ENCODE measurements at places on chromosomes 1 and 21. TPM values are rescaled to one million over a fixed set of nuclear protein-coding genes. Genes with fewer than 3 reads are reported as not detected.

GRCh38 chr1:2212532-2213491, 15.3 kb upstream of the SKI start:
- H3K27me3 ChIP-seq = peaks cover 2% of the 10 kb centered on the region
- peak overlapping the region; percentile 49 for H3K4me3 ChIP-seq
- peak overlapping the region; percentile 66 for H3K27ac ChIP-seq

GRCh38 chr1:236451796-236452373, 57.8 kb downstream of the EDARADD start:
- H3K27me3 ChIP-seq = no peaks in the 10 kb centered on the region
- peaks cover 7% of the 10 kb centered on the region for H3K36me3 ChIP-seq
- H3K27ac ChIP-seq = no peak overlapping the region
- no peak overlapping the region for H3K4me3 ChIP-seq
- no peaks in the 10 kb centered on the region for H3K4me1 ChIP-seq
- DNase-seq = peak; percentile 82

GRCh38 chr21:39715804-39716397, 29.1 kb upstream of the IGSF5 start:
- H3K27ac ChIP-seq = no peak overlapping the region
- DNase-seq = peak; percentile 75
- no peaks in the 10 kb centered on the region for H3K4me1 ChIP-seq
- no peak overlapping the region for H3K4me3 ChIP-seq
- no peaks in the 10 kb centered on the region for H3K27me3 ChIP-seq

The SV2A gene
- 18.0 TPM for total RNA-seq

DNA sequence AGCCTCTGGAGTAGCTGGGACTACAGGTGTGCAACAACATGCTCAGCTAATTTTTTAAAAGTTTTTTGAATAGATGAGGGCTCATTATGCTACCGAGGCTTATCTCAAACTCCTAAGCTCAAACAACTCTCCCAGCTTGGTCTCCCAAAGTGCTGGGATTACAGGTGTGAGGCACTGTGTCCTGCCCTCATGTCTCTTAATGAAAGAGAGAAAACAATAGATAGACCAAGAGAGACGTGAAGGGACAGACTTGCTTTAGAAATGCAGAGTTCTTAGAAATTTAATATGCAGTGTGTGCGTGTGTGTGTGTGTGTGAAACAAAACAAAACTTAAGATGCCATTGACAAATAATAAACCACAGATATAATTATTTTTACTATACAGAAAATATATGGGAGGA, 105.2 kb downstream of the ST3GAL3 start:
- H3K36me3 ChIP-seq = peaks cover 28% of the 10 kb centered on the region
- H3K27ac ChIP-seq = no peak overlapping the region
- no peaks in the 10 kb centered on the region for H3K27me3 ChIP-seq
- H3K4me3 ChIP-seq = no peak overlapping the region
- DNase-seq = no peak

DNA sequence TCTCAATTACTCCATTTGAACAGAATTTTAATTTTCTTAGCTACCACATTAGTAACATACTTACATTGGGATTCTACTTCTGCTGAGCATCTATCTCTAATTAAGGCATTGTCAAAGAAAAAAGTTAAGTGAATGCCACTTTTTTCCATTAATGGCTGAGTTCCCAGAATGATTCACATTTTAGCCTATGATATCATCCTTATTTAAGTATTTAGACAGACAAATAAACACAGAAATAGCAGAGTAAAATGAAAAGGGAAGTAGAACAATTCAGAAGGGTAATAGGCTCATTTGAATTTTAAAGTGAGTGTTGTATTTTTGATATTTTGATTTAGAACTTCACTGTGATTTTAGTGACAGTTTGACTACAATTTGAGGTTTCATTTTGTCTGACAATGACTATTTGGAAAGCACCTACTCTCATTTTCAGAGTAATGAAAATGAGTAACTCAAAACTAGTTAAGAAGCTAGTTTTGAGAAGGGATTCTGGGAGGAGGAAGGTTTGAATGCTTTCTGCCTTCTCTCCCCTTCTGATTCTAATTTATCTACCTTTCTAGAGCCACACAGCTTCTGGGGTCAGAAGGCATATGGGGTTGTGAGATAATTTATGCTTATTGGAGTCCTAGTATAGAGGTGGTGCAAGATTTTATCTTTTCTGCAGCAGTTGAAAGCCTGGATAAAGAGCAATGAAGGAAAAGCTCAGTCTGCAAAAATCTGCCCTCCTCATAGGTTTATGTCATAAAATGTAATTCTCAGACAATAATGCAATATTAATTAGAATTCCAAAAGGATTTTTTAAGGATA, 15.5 kb downstream of the LYPLAL1 start:
- peaks cover 15% of the 10 kb centered on the region for H3K36me3 ChIP-seq
- H3K4me1 ChIP-seq = peaks cover 19% of the 10 kb centered on the region
- peak overlapping the region; percentile 47 for H3K4me3 ChIP-seq

DNA sequence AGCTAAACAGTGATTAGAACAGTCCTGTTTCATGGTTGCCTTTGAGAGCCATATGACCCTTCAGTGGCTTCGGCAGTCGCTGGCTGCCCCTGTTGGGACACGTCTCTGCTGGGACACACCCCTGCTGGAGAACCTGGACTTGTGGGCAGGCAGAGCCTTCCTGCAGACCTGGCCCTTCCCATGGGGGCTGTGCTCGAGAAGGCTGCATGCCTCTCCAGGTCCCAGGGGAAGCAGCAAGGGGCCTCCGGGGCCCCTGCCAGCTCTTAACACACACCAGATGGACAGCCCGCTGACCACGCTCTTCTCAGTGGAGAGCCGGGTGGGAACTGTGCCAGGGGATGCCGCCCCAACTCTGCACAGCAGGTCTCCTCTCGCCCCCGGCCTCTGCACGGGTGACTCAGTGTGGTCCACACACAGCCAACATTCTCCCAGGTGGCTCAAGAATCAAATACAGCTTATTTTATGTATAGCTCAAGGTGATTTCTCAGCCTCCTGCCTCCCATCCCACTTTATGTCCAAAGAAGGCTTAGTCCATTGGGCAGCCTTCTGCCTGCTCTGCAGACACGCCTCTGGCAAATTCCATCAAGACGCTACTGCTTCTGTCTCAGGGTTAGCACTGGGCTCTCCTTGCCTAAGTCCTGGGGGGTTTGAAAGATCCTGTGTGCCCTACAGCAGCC, 450.8 kb downstream of the KIF26B start:
- no peaks in the 10 kb centered on the region for H3K36me3 ChIP-seq
- no peak for DNase-seq
- no peaks in the 10 kb centered on the region for H3K4me1 ChIP-seq
- peaks cover 2% of the 10 kb centered on the region for H3K27me3 ChIP-seq

The GBP2 gene
- total RNA-seq = 168 TPM

DNA sequence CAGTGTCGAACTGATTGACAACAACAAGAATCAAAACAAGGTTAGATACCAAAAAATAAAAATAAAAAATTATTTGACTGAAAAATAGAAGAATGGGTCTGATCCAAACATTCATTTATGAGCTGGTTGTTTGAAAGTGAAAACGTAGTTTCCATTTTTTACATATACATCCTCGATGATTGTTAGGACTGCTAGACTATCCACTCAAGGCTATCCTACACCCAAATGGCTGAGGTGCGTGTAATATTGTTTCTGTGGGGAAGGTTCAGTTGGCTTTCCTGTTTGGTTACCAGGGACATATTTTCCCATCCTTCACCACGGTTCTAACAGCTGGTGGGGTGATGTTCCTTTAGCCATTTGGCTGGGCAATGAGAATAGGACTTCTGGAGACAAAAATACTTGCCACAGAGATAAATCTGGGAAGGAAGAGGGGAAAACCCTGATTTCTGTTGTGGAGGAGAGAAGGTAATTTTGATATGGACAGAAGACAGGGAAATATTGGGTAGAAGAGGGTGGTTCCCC, 66.3 kb downstream of the MAP3K7CL start:
- peaks cover 37% of the 10 kb centered on the region for H3K4me1 ChIP-seq
- peak overlapping the region; percentile 91 for H3K4me3 ChIP-seq
- peak; percentile 63 for DNase-seq
- no peaks in the 10 kb centered on the region for H3K27me3 ChIP-seq
- peak overlapping the region; percentile 94 for H3K27ac ChIP-seq
- H3K36me3 ChIP-seq = peaks cover 23% of the 10 kb centered on the region

DNA sequence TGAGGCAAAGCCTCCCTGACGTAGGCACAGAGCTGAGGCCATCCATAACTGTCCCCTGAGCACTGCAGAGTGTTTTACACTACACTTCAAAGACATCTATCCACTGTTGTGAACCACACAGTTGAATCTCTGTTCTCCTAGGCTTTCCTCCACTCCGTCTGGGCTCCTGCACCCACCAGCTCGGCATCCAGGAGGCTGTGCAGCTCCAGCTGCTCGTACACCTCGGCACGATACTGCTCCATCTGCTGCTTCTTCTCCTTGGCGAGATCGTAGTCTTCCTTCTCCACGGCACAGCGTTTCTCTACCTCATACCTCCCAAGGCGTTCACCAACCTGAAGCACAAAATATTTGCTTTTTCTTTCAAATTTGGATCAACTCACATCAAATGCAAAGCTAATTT, 18.2 kb downstream of the CEP104 start:
- H3K27ac ChIP-seq = no peak overlapping the region
- DNase-seq = no peak
- peaks cover 68% of the 10 kb centered on the region for H3K36me3 ChIP-seq
- H3K27me3 ChIP-seq = no peaks in the 10 kb centered on the region
- H3K4me1 ChIP-seq = no peaks in the 10 kb centered on the region

- H3K4me3 ChIP-seq = no peak overlapping the region
- no peak for DNase-seq
- H3K36me3 ChIP-seq = no peaks in the 10 kb centered on the region
- H3K4me1 ChIP-seq = no peaks in the 10 kb centered on the region
- no peak overlapping the region for H3K27ac ChIP-seq
- H3K27me3 ChIP-seq = no peaks in the 10 kb centered on the region
These were observed 555.2 kb downstream of the LMO4 start for GRCh38 chr1:87883906-87884305.

The CD52 gene
- total RNA-seq = 297 TPM

The NBPF10 gene
- 3.2 TPM for total RNA-seq

The ADCY10 gene
- total RNA-seq = 0.19 TPM

DNA sequence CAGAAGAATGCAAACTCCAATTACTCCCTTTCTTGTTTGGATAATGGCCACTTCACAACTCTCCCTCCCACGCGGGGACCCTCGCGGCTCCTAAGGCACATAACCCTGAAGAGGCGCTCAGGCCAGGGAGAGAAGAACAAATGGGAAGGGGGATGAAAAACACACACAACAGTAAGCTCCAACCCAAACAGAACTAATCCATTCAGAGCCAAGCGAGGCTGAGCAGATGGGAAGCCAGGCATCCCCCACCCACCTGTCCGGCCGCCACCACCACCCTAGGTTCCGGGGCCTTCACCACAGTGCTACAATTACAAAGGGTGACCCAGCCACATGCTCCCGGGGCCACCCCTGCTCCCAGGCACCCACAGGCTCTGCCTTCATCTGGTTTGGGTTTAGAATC, 101.5 kb downstream of the MRPL37 start:
- peaks cover 44% of the 10 kb centered on the region for H3K4me1 ChIP-seq
- DNase-seq = no peak
- H3K27me3 ChIP-seq = no peaks in the 10 kb centered on the region
- peaks cover 5% of the 10 kb centered on the region for H3K36me3 ChIP-seq

The SYTL1 gene
- 29.7 TPM for total RNA-seq

DNA sequence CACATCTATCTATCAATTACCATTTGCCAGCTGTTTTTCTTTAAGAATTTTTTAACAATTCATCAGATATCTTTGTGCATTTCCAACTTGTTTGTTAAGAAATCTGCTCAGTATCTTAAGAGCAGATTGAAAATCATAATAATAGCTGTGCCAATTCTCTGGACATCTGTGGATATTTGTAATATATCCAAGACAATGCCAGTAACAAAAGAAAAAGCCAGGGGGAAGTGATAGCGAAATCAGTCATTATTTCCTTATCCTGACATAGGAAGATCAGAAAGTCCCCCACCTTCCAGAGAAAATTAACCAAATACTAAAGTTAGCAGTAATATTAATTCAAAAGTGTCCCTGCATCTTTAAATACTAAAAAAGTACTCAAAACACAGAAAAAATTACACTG, 217.1 kb downstream of the RERE start:
- no peak overlapping the region for H3K4me3 ChIP-seq
- peaks cover 47% of the 10 kb centered on the region for H3K4me1 ChIP-seq

GRCh38 chr1:100250264-100250663, 630 bp upstream of the DBT start:
- H3K4me3 ChIP-seq = no peak overlapping the region
- H3K36me3 ChIP-seq = peaks cover 2% of the 10 kb centered on the region
- H3K27ac ChIP-seq = no peak overlapping the region
- H3K27me3 ChIP-seq = peaks cover 11% of the 10 kb centered on the region
- H3K4me1 ChIP-seq = peaks cover 10% of the 10 kb centered on the region
- no peak for DNase-seq

The RGS7 gene
- total RNA-seq = not detected

DNA sequence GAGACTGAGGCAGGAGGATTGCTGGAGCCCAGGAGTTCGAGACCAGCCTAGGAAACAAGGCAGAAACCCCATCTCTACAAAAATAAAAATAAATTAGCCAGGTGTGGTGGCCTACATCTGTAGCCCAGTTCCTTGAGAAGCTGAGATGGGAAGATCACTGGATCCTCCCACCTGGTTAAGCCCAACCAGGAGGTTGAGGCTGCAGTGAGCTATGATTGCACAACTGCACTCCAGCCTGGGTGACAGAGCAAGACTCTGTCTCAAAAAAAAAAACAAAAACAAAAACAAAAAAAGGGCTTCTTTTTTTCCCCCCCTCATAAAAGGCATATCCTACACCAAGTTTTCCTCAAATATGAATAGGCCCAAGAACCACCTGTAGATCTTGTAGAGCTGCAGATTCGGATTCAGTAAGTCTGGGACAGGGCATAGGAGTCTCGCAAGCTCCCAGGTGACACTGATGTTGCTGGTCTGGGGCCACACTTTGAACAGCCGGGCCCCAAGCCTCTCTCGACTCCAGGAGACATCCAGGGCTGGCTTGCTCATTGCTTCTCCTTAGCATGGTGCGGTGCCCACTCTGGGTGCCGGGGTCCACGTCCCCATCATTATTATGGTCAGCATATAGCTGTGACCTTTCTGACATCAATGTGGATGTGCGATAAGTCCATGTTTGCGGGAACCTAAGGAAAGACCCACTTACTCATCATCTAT, 22.1 kb upstream of the UMODL1 start:
- no peak overlapping the region for H3K4me3 ChIP-seq
- no peaks in the 10 kb centered on the region for H3K36me3 ChIP-seq

- peaks cover 19% of the 10 kb centered on the region for H3K4me1 ChIP-seq
- H3K36me3 ChIP-seq = peaks cover 3% of the 10 kb centered on the region
- no peak for DNase-seq
- H3K27ac ChIP-seq = no peak overlapping the region
These were observed 2.8 kb upstream of the H6PD start for GRCh38 chr1:9231648-9232332.

The FCRL3 gene
- 0.05 TPM for total RNA-seq

GRCh38 chr1:116273042-116273783, 99.8 kb upstream of the ATP1A1 start:
- H3K4me1 ChIP-seq = peaks cover 1% of the 10 kb centered on the region
- H3K36me3 ChIP-seq = no peaks in the 10 kb centered on the region
- DNase-seq = no peak
- peaks cover 5% of the 10 kb centered on the region for H3K27me3 ChIP-seq
- H3K27ac ChIP-seq = no peak overlapping the region
- H3K4me3 ChIP-seq = no peak overlapping the region

- no peak for DNase-seq
- peaks cover 1% of the 10 kb centered on the region for H3K27me3 ChIP-seq
- no peak overlapping the region for H3K27ac ChIP-seq
These were observed 15.0 kb upstream of the RGS4 start for GRCh38 chr1:163054181-163054591.
